Gastrocnemius medialis (tissue), 4 donors: ENCODE measurements at places on chromosomes 5 and 9.

DNA sequence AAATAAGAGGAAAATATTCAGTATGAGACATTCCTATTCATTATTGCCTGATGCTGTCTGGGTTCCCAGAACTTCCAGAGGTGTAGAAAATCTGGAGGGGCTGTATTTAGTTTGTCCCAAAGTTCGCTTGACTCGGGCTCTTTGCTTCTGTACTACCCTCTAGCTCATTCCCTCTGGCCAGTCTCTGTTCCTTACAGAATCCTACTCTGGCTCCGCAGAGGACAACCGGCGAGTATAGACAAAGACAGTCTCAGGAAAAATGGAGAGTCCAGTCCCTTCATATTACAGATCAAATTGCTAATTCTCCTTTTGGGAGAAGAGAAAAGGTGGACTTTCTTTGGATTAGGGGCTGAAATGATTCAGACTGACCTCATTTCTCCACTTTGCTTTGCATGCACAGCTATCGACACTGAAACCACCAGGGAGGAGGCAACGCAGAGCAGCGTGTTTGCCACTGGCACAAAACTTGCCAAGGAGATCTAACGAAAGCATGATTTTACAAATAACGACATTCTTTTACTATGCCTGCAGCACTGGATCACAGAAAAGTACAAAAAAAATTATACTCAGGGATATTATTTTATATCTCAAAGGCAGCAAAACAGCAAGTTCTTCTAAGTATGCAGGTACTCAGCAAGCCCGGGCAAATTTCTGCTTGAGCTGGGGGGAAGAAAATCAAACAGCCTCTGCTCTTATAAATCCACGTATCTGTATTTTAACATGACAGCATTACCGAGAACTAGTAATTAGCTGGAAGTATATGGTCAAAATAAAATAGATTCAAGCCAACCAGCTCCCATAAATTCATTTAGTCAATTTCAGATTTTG is 279.7 kb downstream of the NPR3 start:
- DNase-seq: no peak

DNA sequence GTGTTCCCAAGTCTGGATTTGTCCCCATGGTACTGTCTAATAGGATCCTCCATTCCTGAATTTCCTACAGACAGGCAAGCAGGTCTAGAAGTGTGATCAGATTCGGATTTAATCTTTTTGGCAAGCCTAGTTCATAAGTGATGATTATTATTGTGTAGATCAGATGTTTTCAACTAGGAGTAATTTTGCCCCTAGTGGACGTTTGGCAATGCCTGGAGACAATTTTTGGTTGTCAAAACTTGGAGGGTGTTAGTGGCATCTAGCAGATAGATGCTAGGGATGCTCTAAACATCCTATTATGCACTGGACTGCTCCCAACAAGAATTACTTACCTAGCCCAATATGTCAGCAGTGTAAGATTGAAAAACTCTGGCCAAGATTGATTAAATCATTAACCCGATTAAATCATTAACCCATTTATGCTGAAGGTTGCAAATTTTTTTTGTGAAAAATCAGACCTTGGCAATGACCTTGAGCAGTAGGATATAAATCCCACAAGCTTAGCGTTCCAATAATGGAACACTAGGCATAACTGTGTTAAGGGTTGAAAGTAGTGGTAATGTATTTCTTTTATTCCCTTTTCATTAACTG is 28.2 kb downstream of the TCERG1 start:
- no peak for DNase-seq

GRCh38 chr5:77292026-77292757 is 81.7 kb downstream of the PDE8B start:
- no peak for DNase-seq

DNA sequence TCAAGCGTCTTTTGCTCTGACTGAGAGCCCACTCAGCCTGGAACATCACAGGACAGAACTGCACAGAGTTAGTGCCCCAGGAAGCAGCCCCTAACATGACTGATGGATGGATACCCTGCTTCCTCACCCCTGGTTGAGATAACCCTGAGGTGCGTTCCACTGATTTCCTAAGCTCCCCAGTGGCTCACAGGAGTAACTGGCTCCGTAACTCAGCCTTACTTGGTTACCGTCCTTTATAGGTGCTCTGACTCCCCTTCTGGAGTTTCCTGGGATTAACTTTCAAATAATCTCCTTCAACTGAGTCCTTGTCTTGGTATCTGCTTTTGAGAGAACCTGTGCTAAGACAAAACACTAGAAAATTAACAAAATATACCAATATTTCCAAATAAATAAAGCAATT is 449.5 kb downstream of the AGTPBP1 start:
- no peak for DNase-seq

DNA sequence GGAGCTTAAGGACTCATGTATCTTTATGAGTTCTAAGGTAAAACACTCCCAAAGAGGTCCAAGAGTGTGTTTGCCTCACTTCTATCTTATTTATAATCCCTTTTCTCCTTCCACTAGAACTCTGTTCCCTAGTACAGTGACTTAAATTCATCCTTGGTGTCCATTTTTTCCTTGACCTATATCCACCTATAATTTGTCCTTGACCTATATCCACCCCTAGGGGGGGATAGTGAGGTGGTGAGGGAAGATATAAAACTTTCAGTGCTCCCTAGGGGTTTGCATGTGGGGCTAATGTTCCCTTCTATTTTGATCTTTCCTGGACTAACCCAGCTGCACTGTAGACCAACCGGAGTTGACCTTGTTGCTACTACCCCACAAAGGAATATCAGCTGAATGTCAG is 83.5 kb upstream of the GNAQ start:
- DNase-seq: no peak

DNA sequence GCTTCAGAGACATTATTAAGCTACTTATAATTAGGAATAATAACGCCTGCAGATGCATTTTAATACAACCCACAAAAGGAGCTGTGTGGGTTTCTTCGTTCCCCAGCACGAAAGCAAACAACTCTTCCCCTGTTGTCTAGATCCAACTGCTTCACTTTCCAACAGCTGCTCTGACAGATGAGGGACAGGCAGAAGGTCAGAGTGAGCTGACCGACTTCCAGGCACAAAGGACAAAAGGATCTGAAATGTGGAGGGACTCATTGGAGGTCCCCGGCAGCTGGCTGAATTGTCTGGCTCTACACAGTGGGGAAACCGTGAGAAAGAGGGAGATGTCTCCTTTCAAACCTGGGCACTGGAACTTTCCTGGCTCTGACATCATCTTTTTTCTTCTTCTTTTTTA is 79.1 kb upstream of the ALDH1B1 start:
- no peak for DNase-seq

DNA sequence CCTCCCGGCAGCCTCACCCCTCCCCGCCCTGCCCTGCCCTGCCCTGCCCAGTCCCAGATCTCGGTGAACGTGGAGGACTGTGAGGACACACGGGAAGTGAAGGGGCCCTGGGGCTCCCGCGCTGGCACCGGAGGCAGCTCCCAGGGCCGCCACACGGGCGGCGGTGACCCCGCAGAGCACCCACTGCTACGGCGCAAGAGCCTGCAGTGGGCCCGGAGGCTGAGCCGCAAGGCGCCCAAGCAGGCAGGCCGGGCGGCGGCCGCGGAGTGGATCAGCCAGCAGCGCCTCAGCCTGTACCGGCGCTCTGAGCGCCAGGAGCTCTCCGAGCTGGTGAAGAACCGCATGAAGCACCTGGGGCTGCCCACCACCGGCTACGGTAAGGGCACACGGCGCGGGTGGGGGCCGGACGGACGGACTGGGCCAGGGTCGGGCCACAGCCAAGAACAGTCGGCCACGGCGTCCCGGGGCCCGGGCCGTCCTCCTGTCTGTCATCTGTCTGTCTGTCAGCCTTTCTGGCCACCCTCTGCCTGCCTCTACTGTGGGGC is 84.2 kb downstream of the KCNT1 start:
- DNase-seq: no peak

- no peak for DNase-seq
Measured at GRCh38 chr5:77663090-77663863, 24.8 kb upstream of the OTP start.

GRCh38 chr9:98418578-98419259 is 163.3 kb upstream of the TBC1D2 start:
- no peak for DNase-seq

GRCh38 chr9:101711330-101711941 is 27.0 kb downstream of the GRIN3A start:
- no peak for DNase-seq

GRCh38 chr5:111829701-111830100 is 72.7 kb upstream of the NREP start:
- DNase-seq: no peak

GRCh38 chr5:88778736-88779135 is 104.2 kb downstream of the MEF2C start:
- DNase-seq: no peak

GRCh38 chr5:4142842-4143241 is 547.2 kb downstream of the IRX1 start:
- no peak for DNase-seq

DNA sequence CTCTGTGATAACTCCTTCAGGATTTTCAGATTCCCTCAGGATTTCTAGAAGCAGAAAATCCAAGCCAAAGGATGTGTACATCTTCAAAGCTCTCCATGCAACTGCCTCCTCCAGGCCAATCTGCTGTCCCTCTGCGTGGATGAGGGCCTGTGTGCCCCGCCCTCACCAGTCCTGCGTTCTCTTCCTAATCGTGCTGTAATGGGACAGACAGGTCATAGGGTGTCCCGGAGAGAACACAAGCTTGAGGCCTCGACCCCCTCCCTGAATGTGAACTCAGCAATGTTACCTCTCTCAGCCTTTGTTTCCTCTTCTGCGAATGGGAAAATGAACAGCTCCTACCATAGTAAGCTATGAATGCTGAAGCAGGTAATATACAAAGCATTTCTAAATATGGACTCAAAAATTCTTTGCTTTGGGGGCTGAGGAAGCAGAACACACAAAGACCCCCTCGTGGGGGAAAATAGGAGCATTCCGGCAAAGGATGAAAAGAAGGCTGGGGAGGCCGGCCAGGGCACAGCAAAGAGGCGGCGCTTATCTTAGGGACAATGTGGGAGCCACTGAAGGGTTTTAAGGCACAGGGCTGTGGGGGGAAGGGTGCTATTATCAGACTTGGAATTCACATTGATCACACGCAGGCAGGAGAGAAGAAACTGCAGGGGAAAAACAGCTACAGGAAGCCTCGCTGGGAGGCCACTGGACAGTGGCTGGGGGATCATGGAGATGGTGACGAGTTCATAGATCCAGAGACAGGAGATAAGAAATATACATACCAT is 57.2 kb upstream of the FBXW11 start:
- DNase-seq: no peak

DNA sequence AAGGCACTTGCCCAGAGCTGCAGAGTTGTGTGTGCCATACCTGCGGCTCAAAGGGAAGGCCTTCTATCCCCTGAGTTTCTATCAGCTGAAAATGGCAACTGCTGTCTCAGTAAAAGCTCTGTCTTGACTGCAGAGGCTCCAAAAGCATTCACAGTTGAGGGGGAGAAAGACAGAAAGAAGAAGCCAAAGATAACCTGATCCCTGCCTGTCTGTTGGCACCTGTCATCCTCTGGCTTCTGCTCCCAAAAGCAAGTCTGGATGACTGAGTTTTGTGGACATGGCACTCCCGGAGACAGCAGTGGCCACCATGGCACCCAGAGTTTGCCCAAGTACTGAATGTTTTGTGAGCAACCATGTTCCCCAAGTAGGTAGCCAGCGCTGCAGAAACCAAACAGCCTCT is 176.6 kb downstream of the NR3C1 start:
- DNase-seq: peak; percentile 51

DNA sequence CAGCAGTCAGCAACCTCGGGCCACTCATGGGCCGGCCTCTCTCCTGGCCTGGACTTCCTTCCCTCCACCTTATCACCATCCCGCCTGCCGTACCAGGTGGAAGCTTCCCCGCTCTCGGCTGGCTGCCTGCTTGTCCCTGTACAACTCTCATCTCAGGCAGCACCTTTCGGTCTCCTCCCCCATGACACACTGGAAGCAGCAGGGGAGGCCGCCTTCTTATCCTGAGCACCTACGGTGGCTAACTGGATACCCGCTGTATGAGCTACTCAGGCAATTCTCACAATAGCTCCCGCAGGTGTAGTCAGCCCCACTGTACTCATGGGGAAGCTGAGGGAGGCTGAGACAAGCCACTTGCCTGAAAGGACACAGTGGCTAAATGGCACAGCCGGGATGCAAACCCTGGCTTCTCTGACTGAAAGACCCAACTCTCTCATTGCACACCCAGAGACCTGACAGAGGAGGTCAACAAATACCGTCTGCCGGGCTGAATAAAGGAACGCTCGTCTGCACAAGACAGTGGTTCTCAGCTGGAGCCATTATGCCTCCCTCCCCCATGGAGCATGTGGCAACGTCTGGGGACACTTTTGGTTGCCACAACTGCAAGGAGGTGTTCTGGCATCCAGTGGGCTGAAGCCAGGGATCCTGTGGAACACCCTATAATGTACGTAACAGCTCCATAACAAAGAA is 9.6 kb downstream of the STK10 start:
- no peak for DNase-seq

DNA sequence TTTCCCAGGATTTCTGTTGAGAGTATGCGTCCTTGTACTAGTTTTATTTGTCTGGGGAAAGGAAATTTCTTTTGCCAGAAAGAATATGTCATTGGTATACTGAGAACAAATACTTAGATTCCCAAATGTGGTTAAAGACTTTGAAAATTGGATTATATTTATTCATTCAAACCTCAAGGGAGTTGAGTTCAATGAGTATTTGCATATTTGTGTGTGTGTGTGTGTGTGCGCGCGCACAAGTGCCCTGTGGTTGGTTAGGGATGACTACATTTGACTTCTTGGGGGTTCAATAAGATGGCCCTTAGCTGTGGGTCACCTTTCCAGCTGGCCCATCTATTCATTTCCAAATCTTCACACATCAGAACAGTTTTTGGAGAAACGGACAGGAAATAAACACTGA is 4.9 kb downstream of the RXFP3 start:
- DNase-seq: no peak

GRCh38 chr9:114287763-114288192 is 35.1 kb upstream of the ORM1 start:
- DNase-seq: no peak

GRCh38 chr9:4073371-4073770 is 226.5 kb downstream of the GLIS3 start:
- no peak for DNase-seq

GRCh38 chr9:35660966-35661415 is 2.9 kb downstream of the CCDC107 start:
- no peak for DNase-seq

GRCh38 chr9:111633389-111633736 is 2.2 kb downstream of the DNAJC25 start:
- DNase-seq: no peak

- peak; percentile 33 for DNase-seq
Measured at GRCh38 chr5:143006501-143006900, 236.3 kb downstream of the ARHGAP26 start.

- DNase-seq: no peak
Measured at GRCh38 chr9:127974001-127974768, 6.6 kb downstream of the EEIG1 start.

- DNase-seq: no peak
Measured at GRCh38 chr9:20701060-20701459, 17.0 kb downstream of the FOCAD start.
